ENCODE measurements at places on chromosomes 6 and 20. TPM values are rescaled to one million over a fixed set of nuclear protein-coding genes. Genes with fewer than 3 reads are reported as not detected.
A peak's percentile ranks its signal among the peaks of the same experiment; 100 is the strongest.

GRCh38 chr6:29490552-29490951 lies 2.8 kb upstream of the MAS1L start:
- no peak overlapping the region for H3K27ac ChIP-seq
- H3K4me3 ChIP-seq = no peak overlapping the region

- H3K4me1 ChIP-seq = no peaks in the 10 kb centered on the region
- peaks cover 23% of the 10 kb centered on the region for H3K27me3 ChIP-seq
- no peak within 1 kb of the TSS for H3K4me3 ChIP-seq
- H3K36me3 ChIP-seq = no peaks in the 10 kb centered on the region
These were observed at the start of gene TBXT for GRCh38 chr6:166167801-166168615. TBXT (minus strand) TSS chr6:166167851; CDS start chr6:166167591, 260 bp downstream.

- no peak for DNase-seq
- peaks cover 38% of the 10 kb centered on the region for H3K4me1 ChIP-seq
- no peaks in the 10 kb centered on the region for H3K27me3 ChIP-seq
These were observed 45.1 kb upstream of the NEDD9 start for GRCh38 chr6:11277275-11278206.

GRCh38 chr20:14832630-14833029 lies 495.2 kb upstream of the FLRT3 start:
- no peak overlapping the region for H3K4me3 ChIP-seq
- no peak overlapping the region for H3K27ac ChIP-seq
- no peak for DNase-seq

- no peaks in the 10 kb centered on the region for H3K4me1 ChIP-seq
- no peak overlapping the region for H3K27ac ChIP-seq
- no peaks in the 10 kb centered on the region for H3K36me3 ChIP-seq
- no peak for DNase-seq
- H3K4me3 ChIP-seq = no peak overlapping the region
- no peaks in the 10 kb centered on the region for H3K27me3 ChIP-seq
These were observed 43.8 kb upstream of the XRN2 start for GRCh38 chr20:21259346-21259745.

DNA sequence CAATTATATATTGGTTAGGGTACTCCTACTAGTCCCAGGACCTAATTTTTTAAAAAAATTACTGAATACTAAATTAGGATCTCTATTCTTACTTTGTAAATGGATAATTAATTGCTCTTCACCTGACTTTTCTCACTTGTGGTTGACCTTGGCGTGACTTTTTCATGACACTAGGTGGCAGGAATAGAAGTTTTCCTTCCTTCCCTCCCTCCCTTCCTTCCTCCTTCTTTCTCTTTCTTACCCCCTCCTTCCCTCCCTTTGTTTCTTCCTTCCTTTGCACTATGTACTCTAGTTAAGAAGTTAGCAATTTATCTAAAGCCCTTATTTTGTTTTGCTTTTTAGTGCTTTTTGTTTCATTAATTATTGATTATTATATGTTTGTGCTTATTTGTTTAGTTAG lies 20.4 kb upstream of the HBS1L start:
- no peaks in the 10 kb centered on the region for H3K36me3 ChIP-seq
- H3K27me3 ChIP-seq = no peaks in the 10 kb centered on the region
- DNase-seq = no peak
- peaks cover 3% of the 10 kb centered on the region for H3K4me1 ChIP-seq

DNA sequence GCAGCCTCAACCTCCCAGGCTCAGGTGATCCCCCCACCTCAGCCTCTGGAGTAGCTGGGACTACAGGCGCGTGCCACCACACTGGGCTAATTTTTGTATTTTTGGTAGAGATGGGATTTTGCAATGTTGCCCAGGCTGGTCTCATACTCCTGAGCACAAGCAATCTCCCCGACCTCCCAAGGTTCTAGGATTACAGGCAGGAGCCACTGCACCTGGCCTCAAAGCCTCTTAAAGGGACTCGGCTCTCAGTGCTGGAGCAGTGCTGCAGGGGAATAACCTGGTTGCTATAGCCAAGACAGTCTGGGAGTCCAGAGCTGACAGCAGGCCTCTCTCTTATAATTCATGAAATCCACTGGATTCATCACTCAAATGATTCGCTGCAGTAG lies 17.0 kb downstream of the GHRH start:
- H3K36me3 ChIP-seq = peaks cover 18% of the 10 kb centered on the region
- H3K4me1 ChIP-seq = no peaks in the 10 kb centered on the region
- no peaks in the 10 kb centered on the region for H3K27me3 ChIP-seq
- no peak overlapping the region for H3K27ac ChIP-seq
- DNase-seq = no peak
- no peak overlapping the region for H3K4me3 ChIP-seq

DNA sequence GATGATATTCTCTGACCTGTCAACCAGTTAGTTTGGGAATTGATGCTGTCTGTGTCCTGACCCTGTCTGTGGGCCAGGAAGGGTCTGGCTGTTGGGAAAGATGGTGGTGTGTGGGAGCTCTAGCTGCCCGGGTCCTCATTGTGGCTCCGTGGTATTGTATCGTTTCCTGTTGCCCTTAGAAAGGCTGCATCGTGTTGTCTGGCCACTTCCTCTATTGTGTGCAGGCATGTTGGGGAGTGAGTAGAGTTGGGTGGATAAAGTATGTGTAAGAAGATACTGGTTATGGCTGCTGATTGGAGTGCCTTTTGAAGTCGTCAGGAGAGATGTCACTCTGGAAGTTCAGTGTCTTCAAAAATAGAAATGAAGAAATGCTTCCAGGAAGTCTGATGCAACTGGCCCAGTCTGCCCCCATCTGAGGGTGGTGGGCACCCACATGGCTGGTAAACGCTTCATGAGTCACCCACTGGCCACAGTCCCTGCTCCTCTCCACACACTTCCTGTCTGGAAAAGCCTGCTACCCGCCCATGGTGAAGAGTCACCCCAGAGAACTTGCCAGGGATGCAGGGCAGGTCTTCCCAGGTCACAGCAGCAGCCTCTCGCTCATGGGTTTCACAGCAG lies 27.9 kb downstream of the PPARD start:
- peak; percentile 21 for DNase-seq
- H3K36me3 ChIP-seq = no peaks in the 10 kb centered on the region
- H3K4me3 ChIP-seq = peak overlapping the region; percentile 12
- H3K27me3 ChIP-seq = no peaks in the 10 kb centered on the region

DNA sequence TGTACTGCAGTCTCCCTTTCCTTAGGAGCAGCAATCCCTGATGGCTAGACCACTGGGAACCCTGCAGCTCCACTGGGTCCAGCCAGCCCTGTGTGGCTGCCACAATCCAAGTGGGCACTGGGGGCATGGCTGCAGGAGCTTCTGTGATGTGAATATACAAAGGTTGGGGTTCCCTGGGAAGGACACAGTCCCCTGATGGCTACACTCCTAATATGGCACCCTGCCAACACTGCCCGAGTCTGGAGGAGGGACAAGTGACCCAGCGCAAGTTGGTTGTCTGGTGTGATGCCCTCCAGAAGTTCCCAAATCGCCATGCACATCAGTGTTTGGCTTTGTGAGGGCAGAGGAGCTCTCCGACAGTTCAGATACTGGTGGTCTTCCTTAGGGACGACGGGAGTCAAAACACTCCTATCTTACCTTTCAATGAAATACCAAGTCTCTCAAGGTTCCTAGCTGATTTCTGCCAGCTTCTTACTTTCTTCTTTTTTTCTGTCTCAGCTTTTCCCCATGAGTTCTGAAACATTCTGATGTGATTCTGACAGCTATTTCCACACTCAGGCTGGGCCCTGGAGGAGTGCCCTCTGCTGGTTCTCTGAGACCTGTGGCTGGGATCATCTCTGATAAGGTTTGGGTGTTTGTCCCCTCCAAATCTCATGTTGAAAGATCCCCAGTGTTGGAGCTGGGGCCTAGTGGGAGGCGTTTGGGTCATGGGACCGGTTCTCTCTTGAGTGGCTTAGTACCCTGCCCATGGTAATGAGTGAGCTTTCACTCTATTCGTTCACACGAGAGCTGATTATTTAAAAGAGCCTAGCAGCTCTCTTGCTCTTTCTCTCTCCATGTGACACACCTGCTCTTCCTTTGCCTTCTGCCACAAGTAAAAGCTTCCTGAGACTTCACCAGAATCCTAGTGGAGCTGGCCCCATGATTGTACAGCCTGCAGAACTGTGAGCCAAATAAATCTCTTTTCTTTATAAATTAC lies 15.5 kb upstream of the ZFP57 start:
- H3K36me3 ChIP-seq = no peaks in the 10 kb centered on the region
- no peaks in the 10 kb centered on the region for H3K27me3 ChIP-seq
- no peak overlapping the region for H3K4me3 ChIP-seq
- no peak overlapping the region for H3K27ac ChIP-seq

- H3K27me3 ChIP-seq = no peaks in the 10 kb centered on the region
- H3K4me3 ChIP-seq = no peak overlapping the region
- H3K4me1 ChIP-seq = no peaks in the 10 kb centered on the region
These were observed 40.3 kb downstream of the PLCG1 start for GRCh38 chr20:41177636-41178035.

DNA sequence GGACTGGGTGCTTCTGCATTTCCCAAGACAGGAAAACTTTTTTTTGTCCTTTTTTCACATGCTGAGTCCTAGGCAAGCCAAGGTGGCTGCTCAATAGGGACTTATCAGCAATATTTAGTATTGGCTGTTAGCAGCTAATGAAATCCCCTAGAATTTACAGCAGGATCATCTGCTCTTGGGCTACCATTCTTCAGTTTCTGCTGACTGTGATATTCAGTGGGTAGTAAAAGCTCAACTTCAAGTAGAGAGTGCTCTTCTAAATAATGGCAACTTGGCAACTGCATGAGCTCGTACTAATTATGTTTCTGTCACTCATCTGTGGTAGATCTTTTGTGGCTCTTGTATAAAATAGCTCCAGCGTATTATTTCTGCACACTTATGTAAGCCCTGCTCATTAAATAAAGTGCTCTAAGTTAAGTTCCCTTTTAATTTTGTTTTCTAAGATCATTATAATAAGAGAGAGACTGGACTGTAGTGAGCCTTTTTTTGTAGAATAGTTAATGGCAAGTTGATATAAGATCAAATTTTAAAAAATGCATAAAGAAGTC lies 110.3 kb downstream of the SLC35F1 start:
- no peak for DNase-seq
- no peaks in the 10 kb centered on the region for H3K36me3 ChIP-seq
- no peak overlapping the region for H3K27ac ChIP-seq
- H3K4me1 ChIP-seq = no peaks in the 10 kb centered on the region

DNA sequence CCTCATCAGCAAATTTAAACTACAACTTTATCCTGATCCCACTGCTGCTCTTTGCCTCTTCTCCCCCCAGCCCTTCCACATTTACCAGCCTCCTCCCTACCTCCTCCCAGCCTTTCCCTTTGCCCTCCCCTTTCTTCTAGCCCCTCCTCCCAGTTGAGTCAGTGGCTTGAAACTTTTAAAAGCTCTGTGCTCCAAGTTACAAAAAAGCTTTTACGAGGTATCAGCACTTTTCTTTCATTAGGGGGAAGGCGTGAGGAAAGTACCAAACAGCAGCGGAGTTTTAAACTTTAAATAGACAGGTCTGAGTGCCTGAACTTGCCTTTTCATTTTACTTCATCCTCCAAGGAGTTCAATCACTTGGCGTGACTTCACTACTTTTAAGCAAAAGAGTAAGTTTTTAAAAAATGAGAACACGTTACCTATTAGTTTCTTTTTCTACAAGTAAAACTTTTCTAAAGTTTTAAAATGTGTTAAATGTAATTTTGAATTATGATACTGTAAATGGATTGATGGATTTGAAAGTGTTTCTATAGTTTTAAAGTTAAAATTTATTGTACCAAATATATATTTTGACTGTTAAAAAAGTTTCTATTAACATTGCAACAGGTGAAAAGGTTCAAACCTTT lies at the start of gene GJA1:
Gene GJA1 (plus strand): TSS at position 203 of the 626 bp plus-strand sequence. CDS start 11,202 bp downstream, outside the sequence.
- peak within 1 kb of the TSS; percentile 59 for H3K4me3 ChIP-seq
- no peaks in the 10 kb centered on the region for H3K36me3 ChIP-seq
- H3K27ac ChIP-seq = no peak within 1 kb of the TSS
- H3K4me1 ChIP-seq = peaks cover 7% of the 10 kb centered on the region
- peaks cover 4% of the 10 kb centered on the region for H3K27me3 ChIP-seq

DNA sequence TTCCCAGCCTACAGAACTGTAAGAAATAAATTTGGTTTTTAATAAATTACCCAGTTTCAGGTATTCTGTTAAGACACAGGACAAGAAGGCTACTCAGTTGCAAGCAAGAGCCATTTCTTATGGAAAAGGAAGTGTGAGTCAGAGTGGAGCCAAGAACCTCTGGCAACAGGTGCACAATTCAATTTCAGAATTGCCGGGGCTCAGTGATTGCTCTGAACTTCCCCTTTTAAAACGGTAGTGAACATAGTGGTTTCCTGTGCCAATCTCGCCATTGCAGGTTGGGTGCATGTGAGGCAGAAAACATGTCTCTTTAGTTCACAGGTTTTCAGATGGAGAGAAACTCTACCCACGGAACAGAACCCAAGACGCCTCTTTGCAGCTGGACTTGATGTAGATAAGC lies 16.4 kb downstream of the PIGT start:
- peaks cover 5% of the 10 kb centered on the region for H3K4me1 ChIP-seq
- H3K4me3 ChIP-seq = no peak overlapping the region
- no peaks in the 10 kb centered on the region for H3K36me3 ChIP-seq
- DNase-seq = no peak
- H3K27ac ChIP-seq = no peak overlapping the region

DNA sequence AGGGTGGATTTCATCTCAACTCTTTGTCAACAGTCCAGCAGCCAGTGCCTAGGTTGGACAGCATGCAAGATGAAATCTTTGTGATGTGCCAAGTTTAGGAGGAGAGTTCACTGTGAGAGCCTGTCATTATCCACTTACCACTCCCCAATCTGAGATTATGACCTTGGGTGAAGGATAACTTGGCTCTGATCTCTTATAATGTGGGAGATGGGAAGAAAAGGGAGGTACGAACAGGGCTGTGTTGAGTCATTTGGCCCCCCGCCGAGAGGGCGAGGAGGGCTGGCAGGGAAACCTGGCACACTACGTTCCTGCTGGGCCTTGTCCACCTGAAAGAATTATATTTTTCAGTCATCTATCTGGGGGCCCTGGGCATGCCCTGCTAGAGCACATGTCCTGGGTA lies 35.8 kb downstream of the LAMA4 start:
- no peaks in the 10 kb centered on the region for H3K4me1 ChIP-seq
- H3K36me3 ChIP-seq = no peaks in the 10 kb centered on the region
- no peak for DNase-seq
- H3K4me3 ChIP-seq = no peak overlapping the region
- H3K27ac ChIP-seq = no peak overlapping the region

- no peak overlapping the region for H3K27ac ChIP-seq
- no peaks in the 10 kb centered on the region for H3K36me3 ChIP-seq
- H3K27me3 ChIP-seq = no peaks in the 10 kb centered on the region
- no peak overlapping the region for H3K4me3 ChIP-seq
- no peak for DNase-seq
- no peaks in the 10 kb centered on the region for H3K4me1 ChIP-seq
These were observed 124.4 kb downstream of the TCP11 start for GRCh38 chr6:35016502-35017321.

GRCh38 chr6:33078919-33079521 lies 3.2 kb downstream of the HLA-DPB1 start:
- H3K4me3 ChIP-seq = no peak overlapping the region
- no peak for DNase-seq
- peaks cover 31% of the 10 kb centered on the region for H3K4me1 ChIP-seq
- H3K27ac ChIP-seq = no peak overlapping the region

GRCh38 chr20:49644980-49645565 lies 68.6 kb downstream of the B4GALT5 start:
- H3K4me1 ChIP-seq = no peaks in the 10 kb centered on the region
- H3K27ac ChIP-seq = no peak overlapping the region
- H3K27me3 ChIP-seq = no peaks in the 10 kb centered on the region
- no peak for DNase-seq

GRCh38 chr6:142008016-142008735 lies 124.5 kb upstream of the GJE1 start:
- no peak for DNase-seq
- H3K36me3 ChIP-seq = no peaks in the 10 kb centered on the region
- H3K27me3 ChIP-seq = no peaks in the 10 kb centered on the region
- H3K4me1 ChIP-seq = no peaks in the 10 kb centered on the region

Gene METTL24
- total RNA-seq = 0.47 TPM

Gene TRIM26
- 40.1 TPM for total RNA-seq

Gene CST5
- not detected for total RNA-seq

Gene TBC1D22B
- total RNA-seq = 22.6 TPM

Gene LY6G5C
- total RNA-seq = 4.3 TPM

Gene POLH
- 10.3 TPM for total RNA-seq

Gene OR2H2
- not detected for total RNA-seq

Gene MATN4
- not detected for total RNA-seq
